ENCODE measurements at places on chromosomes 3 and 15. TPM values are rescaled to one million over a fixed set of nuclear protein-coding genes. Genes with fewer than 3 reads are reported as not detected.

The SLC28A2 gene
- total RNA-seq, result not detected

- no peak for DNase-seq
Observed at GRCh38 chr3:29760226-29760685, 479.4 kb downstream of the RBMS3 start.

DNA sequence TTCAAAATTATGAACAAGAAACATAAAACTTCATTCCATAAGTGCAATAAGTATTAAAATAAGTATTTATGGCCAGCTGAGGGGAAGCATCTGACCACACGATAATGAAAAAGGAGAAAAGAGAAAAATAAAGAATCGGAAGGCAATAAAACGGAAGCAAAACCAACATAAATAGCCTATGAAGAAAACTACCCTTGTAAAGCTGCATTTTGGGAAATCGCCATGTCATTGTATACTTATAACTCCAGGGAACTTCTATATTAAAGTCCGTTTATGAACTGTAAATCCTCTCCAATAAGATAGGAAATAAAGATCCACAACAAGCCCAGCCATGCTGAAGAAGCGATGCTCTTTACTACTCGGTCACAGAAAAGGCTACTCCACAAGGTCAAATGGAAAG, 47.7 kb downstream of the MORC1 start:
- DNase-seq, result no peak

The DNASE1L3 gene
- total RNA-seq, result not detected

GRCh38 chr3:110344897-110345767, 726.5 kb upstream of the NECTIN3 start:
- DNase-seq, result no peak

- DNase-seq, result no peak
Observed at GRCh38 chr3:47566667-47567066, 12.0 kb downstream of the CSPG5 start.

The BTLA gene
- total RNA-seq, result not detected

The STRA6 gene
- total RNA-seq, result not detected

DNA sequence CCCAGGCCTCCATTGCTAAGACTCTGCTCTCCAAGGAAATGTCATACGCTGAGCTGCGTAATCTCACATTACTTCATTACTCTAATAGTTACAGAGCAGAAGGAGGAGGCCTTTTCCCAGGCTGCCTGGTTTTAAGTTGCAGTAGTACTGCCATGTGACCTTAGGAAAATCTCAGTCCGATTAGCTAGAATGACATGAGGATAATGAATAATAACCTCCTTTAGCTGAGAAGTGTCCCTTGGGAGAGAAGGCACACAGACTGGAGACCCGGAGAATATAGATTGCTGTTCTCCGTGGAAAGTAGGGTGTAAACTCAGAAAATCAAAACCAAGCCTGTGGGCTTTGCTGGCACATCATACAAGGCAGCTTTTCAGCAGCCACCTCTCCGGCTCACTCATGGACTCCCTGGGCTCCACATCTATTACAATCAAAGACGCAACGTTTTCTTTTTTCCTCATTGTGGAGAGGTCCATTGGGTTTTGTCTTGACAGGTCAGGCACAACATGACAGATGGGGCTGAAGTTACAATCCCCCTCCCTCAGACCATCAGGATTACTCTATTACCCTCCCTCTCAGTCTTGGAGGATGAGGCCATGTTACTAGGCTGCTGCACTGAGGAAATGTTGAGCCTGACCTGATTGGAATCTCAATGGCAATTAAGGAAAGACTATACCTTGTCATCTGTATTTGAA, 134.8 kb upstream of the MB21D2 start:
- no peak for DNase-seq

DNA sequence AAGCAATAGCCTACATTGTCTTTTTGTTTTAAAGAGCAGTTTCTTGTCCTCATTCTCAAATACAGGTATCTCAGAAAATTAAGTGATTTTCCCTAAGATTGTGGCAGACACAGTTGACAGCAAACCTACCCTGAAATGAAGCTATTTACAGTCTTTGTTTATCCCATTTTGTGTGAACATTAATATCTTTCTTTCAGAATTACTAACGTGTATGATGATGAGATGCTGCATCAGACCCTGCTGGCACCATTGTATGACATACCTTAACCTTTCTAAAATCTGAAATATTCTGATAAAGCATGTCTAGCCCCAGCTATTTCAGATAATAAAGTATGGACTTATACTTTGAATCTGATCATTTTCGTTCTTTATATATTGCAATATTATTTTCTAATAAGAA, 185.9 kb downstream of the RSRC1 start:
- DNase-seq, result no peak

Data from mammary epithelial cell (primary cell).